NCI-H1105 treated with DMSO at 0.1 percent for 48 hours (cell line): ENCODE measurements at places on chromosomes 5 and 9.
A peak's percentile ranks its signal among the peaks of the same experiment; 100 is the strongest.

GRCh38 chr9:98057138-98057799 is 737 bp downstream of the NANS start:
- DNase-seq: no peak

DNA sequence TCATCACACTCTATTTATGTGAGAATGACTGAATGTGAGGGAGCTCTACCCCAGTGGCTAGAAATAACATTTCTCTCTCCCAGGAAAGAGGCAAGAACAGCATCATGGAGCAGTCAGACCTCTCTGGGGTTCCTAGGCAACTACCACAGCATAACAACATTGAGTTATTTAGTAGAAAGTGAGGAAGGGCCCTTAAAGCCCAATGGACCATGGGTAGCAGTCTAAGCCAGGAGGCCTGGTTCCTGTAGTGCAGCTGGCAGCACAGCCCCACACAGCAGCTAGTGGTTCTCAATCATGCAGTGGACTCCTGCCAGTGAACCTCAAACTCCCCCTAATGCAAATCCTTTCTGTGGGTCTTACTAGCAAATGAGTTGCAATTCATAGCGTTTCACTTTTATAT is 55.3 kb downstream of the SPEF2 start:
- DNase-seq: no peak

GRCh38 chr5:126576974-126577373 is 18.0 kb downstream of the ALDH7A1 start:
- DNase-seq: no peak

DNA sequence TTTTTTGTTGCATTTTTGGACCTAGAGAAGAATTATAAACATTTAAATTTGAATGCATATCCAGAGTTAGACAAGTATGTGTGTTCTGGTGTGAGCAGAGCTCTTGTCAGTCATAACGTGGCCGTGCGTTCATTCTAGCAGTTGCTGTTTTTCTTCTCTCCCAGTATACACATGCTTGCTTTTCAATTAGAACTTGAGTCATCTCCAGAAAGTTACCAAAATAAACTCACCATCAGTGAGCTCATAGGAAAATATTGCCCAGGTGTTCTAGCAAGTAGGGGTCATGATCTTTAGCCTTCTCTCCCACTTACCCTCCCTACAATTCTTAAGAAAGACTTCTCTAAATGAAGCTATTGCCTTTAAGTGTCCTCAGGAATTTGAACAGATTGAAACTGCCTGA is 247.5 kb upstream of the TUT7 start:
- no peak for DNase-seq

GRCh38 chr9:76558465-76558864 is 99.5 kb downstream of the GCNT1 start:
- DNase-seq: no peak

- DNase-seq: peak; percentile 8
Measured at GRCh38 chr5:160923936-160924710, 72.1 kb upstream of the ATP10B start.
